ENCODE measurements at places on chromosomes 13 and 19.

DNA sequence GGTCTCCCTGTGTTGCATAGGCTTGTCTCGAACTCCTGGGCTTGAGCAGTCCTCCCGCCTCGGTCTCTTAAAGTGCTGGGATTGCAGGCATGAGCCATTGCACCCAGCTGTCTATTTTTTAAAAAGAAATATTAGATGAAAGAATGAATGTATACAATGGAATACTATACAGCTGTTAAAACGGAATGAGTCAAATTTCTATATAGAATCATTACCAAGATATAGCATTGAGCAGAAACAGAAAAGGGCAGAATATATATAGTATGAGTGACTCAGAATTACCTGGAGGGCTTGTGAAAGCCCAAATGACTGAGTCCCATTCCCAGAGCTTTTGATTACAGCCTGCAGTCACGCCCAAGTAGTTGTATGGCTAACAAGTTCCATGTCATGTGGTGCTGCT lies 4.4 kb downstream of the DACT3 start:
- no peak for DNase-seq

DNA sequence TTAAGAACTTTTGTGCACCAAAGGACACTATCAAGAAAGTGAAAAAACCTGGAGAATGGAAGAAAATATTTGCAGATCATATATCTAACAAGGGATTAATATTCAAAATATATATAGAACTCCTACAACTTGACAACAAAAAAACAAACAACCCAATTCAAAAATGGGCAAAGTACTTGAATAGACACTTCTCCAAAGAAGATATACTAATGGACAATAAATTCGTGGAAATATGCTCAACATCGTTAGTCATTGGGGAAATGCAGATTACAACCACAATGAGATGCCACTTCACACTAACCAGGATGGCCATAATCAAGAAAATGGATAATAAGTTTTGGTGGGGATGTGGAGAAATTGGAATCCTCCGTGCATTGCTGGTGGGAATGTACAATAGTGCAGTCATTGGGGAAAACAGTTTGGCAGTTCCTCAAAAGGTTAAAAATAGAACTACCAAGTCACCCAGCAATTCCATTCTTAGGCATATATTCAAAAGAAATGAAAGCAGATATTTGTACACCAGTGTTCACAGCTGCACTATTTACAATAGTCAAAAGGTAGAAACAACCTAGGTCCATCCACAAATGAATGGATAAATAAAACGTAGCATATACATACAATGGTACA lies 2.2 kb upstream of the LSR start:
- DNase-seq = no peak

DNA sequence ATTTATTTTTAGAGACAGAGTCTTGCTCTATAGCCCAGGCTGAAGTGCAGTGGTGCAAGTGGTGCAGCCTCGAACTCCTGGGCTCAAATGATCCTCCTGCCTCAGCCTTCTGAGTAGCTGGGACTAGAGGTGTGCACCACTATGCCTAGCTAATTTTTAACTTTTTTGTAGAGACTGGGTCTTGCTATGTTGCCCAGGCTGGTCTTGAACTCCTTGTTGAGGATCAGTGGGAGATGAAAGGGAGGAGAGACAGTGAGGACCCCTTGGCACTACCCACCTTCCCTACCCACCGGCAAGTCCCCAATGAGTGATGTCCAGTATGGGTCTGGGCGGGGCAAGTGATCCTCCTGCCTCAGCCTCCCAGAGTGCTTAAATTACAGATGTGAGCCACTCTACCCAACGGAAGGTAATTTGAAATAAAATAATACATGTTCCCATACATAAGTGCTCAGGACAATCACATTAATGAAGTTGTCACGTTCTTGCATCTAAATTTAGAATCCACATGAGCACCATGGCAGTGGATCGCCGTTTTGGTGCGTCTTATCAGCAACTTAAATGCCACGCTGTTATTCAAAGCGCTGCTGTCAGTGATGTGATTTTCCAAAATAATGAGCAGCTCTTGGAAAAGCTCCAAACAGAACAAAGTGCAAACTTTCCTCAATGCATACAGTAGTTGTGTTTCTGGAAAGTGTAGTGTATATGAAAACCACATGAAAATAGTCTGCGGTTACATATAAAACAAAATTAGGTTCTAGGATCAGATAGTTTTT lies 5.9 kb upstream of the ARL11 start:
- DNase-seq = no peak

DNA sequence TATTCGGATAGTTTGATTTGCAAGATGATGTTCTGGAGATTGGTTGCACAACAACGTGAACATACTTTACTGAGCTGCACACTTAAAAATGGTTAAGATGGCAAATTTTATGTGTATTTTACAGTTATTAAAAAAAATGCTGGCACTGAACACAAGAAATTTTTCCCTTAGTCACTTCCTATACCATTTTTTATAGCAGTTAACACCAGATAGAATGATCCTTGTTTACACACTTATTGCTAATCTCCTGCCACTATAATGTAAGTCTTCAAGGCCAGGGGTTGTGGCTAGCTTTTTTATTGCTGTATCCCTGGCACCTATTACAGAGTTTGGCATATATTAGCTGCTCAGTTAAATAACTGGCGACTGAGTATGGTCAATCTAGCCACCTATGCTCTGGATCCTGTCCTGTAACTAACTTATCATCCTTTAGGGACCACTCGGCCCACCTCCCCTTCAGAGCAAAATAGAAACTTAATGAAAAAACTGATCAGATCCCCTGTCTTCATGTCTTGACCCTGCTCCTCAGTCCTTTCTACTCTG lies 2.0 kb upstream of the EBPL start:
- peak; percentile 67 for DNase-seq

DNA sequence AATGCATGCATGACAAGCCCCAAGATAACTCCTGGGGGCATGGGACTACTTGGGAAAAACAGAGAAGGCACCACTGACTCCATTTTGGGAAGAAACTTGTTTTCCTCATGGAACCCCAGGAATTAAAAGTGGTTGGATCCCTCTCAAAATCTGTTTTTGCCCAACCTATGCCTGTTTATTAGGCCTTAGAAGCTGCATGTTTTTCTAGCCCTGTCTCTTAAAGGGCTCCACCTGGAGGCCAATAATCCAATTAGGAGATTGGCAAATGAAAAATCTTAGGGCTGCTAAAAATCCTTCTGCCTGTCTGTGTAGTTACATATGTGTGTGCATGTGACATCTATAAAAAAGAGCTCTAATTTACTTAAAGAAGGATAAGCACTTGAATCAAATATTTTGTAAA lies 26.9 kb downstream of the MED4 start:
- DNase-seq = no peak

DNA sequence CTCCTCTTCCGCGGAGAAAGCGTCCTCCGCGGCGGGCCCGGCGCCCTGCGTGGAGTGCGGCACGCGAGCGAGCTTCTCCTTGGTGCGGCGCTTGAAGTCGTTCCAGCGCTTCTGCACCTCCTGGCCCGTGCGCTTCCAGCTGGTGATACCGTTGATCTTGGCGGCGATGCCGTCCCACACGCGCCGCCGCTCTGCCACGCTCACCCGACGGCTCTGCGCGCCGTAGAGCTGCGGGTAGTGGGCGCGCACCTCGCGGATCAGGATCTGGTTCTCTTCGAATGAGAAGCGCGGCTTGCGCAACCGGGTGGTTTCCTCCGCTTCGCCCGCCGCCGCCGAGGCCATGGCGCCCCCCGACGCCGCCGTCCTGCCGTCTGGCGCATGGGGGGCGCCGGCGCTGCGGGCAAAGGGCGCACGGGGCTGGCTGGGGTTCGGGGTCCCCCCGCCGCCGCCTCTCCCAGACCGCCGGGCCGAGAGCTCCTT lies 941 bp downstream of the MYPOP start:
- DNase-seq = peak; percentile 33

DNA sequence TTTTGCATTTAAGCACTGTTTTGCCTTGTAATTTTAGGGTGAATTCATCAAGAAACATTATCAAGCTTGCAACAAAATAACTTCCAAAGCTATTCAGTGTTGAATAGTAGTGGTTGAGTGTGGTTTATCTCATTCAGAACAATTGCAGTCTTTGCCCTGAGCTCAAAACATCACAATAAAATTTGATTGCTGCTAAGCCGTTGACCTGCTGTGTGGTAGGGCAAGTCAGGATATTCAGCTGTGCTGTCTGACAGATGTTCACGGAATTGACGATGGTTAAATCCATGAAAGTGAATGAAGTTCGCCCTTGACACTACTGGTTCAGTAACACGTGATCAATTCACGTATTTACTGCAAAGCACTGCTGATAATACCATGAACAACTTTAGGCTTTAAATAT lies 66.9 kb downstream of the GJA3 start:
- no peak for DNase-seq

GRCh38 chr13:94333131-94333820 lies 146.2 kb downstream of the DCT start:
- no peak for DNase-seq

- no peak for DNase-seq
These were observed 20.3 kb upstream of the GPR32 start for GRCh38 chr19:50750010-50750409.

DNA sequence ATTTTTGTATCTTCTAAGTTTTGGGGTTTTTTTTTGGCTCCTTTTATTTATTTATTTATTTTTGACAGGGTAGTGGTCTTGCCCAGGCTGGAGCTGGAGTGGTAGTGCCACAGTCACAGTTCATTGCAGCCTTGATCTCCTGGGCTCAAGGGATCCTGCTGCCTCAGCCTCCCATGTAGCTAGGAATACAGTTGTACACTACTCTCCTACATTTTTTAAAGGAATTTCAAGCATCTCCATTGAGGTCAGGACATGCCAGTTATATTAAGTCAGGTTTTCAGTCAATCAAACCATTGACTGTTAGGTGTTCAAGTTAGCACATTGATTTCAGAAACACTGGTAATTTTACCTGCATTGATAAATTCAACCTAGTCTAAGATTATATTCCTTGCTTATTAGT lies 480.5 kb upstream of the SPRY2 start:
- no peak for DNase-seq

- no peak for DNase-seq
These were observed 2.7 kb upstream of the RUBCNL start for GRCh38 chr13:46389457-46390451.

DNA sequence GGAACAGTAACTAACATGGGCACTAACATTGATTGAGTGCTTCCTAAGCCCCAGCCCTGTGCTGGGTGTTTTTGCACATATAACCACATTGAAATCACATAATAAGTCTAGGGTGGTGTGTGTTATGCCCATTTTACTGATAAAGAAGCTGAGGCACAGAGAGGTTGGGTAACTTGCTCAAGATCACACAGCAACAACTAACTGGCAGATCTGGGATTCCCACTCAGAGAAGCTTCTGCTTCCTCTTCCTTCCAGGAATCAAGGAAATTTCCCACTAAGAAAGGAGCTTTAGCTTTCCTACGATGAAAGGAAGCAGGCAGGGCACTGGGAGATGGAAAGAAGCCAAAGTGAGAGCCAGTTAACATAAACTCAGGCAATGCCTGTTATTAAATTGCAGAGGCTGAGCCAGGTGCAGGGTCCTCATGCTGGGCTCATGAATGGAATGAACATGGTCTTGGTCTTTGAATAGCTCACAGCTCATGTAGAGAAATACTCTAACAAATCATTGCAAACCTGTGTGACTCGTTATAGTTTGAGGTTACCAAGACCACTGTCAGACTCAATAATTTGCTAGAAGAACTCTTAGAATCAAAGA lies 10.1 kb downstream of the SSC5D start:
- no peak for DNase-seq

GRCh38 chr13:111213964-111214726 lies 99.0 kb downstream of the ARHGEF7 start:
- DNase-seq = no peak

GRCh38 chr13:108752276-108752675 lies 122.9 kb downstream of the MYO16 start:
- peak; percentile 43 for DNase-seq

DNA sequence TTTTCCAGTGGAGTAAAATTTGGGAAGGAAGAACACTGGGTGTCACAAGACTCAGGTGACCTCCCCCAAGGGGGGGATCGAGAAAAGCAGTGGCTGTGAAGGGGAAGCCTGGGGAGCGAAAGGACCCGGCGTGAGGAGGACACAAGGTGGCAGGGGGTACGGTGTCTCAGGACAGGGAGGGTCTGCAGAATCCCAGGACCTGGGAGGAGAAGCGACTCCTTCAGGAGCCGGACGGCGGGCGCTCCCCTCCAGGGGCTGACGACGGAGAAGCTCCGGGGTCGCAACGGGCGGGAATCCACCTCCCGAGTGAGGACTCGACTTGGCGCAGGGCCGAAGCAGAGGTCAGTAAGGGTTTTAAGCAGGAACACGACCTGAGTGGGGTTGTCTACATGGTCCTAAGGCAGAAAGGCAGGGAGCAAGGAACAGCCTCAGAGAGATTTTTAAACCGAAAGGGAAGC lies 529 bp downstream of the ZNF836 start:
- no peak for DNase-seq

- peak; percentile 85 for DNase-seq
These were observed at the start of gene BRSK1 for GRCh38 chr19:55283548-55284377. Gene BRSK1, plus strand, starts transcription at chr19:55283997. Its CDS starts 446 bp downstream, at chr19:55284443.

DNA sequence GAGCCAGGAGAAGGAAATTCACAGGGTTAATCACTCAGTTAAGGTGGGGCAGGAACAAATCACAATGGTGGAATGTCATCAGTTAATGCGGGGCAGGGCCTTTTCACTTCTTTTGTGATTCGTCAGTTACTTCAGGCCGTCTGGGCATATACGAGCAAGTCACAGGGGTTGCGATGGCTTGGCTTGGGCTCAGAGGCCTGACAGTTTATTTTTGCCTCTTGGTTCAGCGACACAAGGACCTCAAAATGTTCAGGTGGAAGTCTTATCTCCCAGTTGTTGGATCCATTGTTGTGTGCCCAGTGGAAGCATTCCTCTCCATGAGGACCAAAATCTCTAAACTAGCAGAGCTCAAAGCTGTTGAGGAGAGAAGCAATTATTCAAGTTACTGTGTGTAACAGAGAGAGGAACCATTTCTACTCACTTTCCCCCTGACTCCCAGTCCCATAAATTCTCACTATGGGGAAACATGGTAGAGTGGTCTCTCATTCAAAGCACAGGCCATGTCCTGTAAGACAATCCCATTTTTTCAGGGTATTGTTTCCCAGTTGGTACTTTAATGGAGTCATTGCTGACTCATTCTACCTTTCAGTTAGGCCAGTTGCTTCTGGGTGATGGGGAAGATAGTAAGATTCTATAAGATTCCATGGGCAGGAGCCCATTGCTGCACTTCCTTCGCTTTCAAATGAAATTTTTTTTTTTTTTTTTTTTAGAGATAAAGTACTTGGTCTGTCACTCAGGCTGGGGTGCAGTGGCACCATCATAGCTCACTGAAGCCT lies 8.8 kb upstream of the COX7A1 start:
- DNase-seq = no peak

- DNase-seq = no peak
These were observed 7.5 kb upstream of the FUT5 start for GRCh38 chr19:5877882-5878281.

DNA sequence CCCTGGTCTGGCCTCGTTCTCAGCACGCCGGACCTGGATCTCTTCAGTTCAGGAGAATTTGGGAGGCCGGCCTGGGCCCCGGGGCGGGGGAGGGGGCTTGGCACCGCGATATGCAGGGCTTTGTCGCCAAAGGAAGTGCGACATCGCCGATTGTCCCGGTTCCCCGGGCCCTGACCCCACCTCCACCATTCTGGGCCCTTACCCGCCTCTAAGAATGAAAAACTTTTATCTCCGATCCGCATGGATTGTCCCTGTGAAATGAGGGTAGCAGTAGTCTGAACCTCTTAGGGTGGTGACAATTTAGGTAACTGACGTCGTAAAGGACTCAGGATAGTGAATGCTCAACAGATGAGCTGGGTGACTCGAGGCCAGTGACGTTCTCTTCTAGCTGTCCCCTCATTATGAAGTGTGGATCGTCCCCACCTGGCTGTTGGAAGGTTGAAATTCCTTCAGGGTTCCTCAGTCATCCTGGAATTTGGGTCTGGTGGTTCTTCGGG lies 650 bp downstream of the DDA1 start:
- DNase-seq = no peak
